ENCODE measurements at places on chromosomes 2 and 18.

- DNase-seq = no peak
Observed at GRCh38 chr2:32246911-32247310, 17.8 kb downstream of the NLRC4 start.

DNA sequence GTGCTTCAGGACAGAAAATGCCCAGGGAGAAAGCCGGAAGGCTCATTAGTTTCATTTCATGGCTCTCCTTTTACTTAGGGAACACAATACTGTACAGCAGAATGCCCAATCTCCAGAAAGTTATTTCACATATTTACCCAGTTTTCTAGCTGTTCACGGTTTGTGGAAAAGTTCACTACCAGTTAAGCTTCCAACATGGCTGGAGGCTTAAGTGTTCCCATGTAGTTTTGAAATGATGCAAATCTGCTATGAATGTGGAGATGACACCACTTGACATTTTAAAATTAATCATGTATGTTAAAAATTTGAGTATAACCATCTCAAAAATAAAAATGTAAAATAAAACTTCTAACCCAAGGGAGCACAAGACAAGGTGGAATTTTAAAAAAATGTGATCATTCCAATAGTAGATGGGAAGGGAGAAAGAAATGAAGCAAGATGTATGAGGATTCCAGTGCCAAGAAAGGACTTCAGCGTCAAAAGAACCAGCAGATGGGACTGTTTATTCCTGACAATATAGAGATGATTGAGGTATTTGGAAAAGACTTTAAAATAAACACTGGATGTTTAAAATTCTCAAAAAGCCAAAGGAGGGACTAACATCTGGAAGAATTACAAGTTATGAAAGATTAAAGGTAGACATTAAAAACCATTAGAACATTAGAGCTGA lies 60.9 kb upstream of the OSR1 start:
- DNase-seq = no peak

GRCh38 chr2:204529795-204530463 lies 15.3 kb upstream of the PARD3B start:
- DNase-seq = no peak

DNA sequence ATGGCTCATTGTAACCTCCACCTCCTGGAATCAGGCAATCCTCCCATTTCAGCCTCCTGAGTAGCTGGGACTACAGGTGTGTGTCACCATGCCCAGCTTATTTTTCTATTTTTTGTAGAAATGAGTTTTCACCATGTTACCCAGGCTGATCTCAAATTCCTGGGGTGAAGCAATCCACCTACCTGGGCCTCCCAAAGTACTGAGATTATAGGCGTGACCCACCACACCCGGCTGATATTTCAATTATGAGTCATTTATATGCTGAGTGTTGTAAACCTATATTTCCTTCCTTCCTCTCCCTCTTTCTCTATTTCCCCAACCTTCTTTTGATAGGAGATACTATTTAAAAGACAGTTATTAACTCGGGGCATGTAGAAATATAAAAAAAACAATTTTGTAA lies 469.6 kb upstream of the ID2 start:
- no peak for DNase-seq

DNA sequence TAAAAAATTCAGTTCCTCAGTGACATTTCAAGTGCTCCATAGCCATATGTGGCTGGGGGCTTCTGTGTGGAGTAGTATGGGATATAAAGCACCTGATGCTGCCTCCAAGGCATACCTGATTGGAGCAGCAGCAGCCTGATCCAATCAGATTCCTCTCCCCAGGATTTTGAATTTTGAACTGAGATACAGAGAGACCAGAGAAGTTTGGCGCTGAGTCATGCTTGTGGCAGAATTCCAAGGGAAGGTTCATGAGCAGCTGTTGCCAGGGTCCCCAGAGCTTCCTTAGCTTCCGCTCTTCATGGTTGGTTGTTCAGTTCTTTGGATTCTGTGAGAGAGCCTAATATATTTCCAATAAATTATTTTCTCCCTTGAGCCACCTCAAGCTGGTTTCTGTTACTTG lies 29.0 kb upstream of the CFAP36 start:
- DNase-seq = no peak

GRCh38 chr2:224180810-224181209 lies 141.7 kb upstream of the SERPINE2 start:
- DNase-seq = no peak

DNA sequence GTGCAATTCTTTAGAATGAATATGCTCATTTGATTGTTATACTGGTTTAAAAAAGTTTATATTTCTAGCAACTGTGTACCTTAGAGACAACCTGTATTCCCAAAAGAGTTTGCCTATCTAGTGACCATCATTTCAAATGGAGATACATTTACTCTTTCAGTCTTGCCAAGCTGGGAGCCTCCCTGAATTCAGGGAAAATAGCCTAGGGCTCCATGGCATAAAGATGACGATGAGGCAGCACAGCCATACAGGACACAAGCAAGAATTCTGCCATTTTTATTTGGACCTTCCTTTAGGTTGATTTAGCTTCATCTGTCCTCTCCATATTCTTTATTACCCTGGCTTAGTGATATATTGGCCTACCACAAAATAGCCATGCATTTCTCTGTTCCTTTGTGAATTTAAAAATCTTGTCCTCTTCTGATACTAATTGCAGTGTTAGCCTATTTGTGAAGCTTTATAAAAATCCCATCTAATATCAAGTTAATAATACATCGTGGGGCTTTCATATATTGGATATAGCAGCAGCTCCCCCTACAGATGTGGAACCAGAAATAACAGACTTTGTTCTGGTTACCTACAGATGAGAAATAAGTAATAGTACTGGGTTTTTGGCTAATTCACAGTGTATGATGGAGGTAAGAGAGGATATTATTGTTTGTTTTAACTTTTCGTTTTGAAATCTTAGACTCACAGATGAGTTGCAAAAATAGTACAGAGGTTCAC lies 1661.9 kb upstream of the PIK3C3 start:
- DNase-seq = no peak

GRCh38 chr2:215583881-215584280 lies 148.0 kb upstream of the FN1 start:
- DNase-seq = no peak

DNA sequence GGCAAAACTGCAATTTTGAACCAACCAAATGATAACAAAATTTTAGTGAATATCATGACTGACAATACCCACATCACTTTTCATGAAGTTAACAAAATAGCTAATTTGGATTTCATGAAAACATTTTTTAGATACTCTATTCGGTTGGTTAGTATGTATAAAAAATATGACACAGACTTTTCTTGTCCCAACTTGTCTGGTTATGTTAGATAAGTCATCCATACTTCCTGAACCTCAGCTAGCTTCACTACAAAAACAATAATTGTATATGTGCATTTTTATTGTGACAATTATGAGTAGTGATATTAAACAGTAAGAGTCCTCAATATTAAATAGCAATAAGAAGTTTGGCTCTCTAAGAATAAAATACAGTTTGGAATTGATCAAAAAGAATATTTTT lies 408.1 kb upstream of the DSEL start:
- no peak for DNase-seq

DNA sequence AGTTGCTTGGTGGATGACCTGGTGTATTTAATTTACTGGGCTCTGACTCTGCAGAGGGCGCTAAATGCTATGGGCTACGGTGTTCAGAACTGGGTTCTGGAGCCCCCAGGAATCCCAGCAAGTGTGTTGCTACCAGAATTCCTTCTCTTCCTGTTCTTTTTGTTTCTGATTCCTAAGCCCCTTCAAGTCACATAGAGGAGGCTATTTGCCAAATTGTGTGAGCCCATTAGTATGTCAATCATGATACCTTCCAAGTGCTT lies 358.2 kb upstream of the SPRED2 start:
- no peak for DNase-seq

GRCh38 chr2:27773959-27774358 lies 2.4 kb downstream of the MRPL33 start:
- DNase-seq = no peak

DNA sequence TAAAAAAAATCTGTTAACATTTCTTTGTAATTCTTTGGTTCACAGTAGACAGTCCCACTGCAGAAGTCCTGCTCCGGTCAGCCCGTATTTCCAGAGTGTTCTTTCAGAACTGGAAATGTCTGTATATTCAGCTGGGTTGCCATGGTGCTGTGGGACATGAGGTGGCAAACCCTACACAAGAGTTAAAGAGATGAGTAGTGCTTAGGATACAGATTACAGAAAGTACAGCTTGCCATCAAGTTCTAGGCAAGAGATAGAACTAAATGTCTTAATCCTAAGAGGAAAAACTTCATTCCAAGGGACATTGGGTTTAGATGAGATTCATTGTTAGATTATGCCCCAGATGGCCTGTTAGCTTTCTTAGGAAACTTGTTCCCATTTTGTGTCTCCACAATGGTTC lies 60.1 kb downstream of the FMNL2 start:
- no peak for DNase-seq

DNA sequence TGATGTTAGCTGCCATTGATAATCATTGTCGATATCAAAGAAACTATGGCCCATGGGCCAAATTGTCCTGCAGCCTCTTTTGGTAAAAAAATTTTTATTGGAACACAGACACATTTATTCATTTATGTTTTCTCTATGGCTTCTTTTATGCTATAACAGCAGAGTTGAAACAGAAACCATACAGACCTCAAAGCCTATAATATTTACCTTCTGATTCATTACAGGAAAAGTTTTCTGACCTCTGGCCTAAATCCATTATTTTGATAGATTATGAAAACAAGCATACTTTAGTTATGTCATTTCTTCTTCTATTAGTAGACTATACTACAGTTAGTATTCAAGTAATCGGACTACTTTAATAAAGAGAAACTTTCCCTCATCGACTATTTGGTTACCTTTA lies 349.7 kb upstream of the GALNT5 start:
- DNase-seq = no peak

DNA sequence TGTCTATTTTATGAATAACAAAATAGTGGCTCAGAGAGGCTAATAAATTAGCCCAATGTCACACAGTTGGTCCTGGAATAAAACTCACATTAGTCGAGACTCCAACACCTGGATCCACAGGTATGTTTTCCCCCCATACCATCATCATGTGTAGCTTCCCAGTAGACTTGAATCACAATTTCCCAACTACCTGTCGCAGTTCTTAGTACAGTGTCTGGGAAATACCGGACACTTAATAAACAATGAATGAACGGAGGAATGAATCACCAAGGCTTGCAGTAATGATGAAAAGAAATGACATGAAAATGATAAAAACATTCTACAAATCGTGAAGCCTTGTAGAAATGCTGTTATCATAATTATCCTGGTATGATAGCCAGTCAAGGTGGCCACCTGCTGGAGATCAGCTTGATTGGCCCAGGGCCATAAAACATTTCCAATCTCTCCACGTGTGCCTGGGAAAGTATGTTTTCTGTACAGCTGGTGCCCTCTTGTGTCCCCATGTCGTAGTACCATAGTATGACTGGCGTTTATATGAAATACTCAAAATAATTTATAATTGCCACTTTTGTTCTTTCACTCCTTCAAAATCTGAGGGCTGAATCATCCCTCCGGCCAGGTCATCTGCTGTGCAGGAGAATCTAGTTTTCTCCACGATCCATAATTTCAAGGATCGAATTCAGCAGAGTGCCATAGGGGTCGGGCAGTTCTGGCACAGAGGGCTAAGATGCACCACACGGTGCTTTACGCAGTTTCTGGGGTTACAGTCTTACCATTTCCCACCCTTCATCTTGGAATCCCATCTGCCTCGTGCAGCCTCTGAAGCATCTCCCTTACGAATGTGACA lies 95.4 kb downstream of the LAMA1 start:
- DNase-seq = peak; percentile 81

DNA sequence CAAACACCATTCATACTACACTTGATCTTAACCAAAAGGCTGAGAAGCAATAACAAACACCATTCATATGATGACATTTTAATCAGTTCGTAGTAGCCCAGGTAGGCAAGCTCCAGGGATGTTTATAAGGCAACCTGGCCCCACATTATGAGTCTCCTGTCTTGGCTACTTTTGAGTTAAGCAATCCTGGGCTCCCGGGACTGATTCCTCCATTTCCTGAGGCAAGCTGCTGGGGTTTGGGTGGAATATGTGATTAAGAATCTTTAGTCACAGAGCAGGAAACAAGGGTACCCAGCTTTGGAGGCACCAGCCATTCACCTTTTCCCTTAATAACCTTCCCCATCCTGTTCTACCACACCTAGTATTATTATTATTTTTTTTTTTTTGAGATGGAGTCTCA lies 24.5 kb upstream of the SPRED2 start:
- no peak for DNase-seq

DNA sequence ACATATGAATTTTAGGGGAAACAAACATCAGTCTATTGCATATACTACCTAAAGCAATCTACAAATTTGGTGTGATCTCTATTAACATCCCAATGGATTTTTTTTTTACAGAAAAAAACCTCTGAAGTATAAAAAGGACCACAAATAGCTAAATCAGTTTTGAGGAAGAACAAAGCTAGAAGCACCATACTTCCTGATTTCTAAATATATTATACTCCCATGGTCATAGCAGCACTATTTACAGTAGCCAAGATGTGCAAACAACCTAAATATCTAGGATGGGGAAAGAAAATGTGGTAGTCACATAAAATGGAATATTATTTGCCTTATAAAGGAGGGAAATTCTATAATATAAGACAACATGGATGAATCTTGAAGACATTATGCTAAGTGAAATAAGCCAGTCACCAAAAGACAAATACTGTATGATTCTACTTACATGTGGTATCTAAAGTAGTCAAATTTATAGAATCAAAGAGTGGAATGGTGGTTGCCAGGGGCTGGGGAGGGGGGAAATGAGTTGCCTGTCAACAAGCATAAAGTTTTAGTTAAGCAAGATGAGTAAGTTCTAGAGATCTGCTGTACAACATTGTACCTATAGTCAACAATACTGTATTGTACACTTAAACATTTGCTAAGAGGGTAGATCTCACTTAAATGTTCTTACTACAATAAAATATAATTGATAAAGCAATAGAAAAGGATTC lies 17.6 kb upstream of the CASP8 start:
- DNase-seq = no peak

DNA sequence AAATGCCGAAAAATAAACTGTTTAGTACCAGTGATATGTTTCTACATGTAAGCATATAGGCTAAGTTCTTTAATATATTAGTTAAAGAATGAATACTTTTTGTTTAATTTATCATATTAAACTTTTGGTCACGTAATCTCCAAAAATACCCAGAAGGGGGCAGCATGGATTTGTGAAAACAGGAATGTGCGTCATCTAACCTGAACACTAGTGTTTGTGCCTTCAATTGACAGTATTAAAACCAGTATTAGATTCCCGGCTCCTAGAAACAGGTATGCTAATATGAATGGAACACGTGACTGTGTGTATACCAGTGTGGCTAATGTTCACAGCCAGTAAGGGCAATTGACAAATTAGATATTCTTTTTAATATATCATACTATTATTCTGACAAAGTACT lies 51.8 kb downstream of the WDR7 start:
- peak; percentile 24 for DNase-seq

GRCh38 chr2:192469612-192470011 lies 274.9 kb upstream of the TMEFF2 start:
- no peak for DNase-seq

- no peak for DNase-seq
Observed at GRCh38 chr18:55868909-55869308, 280.9 kb upstream of the TCF4 start.

All from cerebellum (tissue), 4 donors.